ENCODE measurements at places on chromosomes 16 and 17.

DNA sequence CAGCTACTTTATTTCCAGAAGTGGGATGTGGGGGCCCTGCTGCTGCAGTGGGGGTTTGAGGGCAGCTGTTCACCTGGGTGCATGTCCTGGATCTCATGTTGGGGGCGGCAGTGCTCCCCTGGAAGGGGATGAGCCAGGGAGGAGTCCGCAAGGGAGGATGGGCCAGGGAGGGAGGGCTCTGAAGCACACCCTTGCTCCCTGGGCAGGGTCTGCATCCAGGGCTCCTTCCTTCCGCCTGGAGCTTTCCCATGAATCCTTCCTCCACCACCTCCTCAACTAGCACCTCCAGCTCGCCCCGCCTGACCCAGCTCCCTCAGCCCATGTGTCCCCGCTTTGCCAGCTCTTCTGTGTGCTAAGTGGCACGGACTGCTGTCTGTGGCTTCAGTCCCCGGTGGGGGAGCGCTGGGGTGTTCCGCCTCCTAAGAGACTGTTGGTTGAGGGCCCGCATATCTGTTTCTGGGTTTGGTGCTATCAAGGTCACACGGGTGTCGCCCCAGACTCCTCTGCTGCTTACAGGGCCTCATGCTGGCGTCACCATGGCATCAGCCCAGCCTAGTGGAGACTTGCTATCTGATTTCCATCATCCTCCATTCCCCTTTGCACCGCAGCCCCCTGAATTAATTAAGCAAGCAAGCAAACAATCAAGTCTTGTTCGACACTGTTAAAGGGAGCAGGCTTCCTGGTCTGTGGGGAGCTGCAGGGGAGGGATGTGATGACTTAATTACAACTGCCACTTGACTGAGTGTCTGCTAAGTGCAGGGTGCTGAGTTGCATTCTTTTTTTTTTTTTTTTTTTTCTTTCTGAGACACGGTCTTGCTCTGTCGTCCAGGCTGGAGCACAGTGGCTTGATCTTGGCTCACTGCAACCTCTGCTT lies 71.8 kb downstream of the PRKCA start:
- peak; percentile 22 for DNase-seq

GRCh38 chr16:14013571-14014283 lies 57.4 kb upstream of the MRTFB start:
- DNase-seq = no peak

DNA sequence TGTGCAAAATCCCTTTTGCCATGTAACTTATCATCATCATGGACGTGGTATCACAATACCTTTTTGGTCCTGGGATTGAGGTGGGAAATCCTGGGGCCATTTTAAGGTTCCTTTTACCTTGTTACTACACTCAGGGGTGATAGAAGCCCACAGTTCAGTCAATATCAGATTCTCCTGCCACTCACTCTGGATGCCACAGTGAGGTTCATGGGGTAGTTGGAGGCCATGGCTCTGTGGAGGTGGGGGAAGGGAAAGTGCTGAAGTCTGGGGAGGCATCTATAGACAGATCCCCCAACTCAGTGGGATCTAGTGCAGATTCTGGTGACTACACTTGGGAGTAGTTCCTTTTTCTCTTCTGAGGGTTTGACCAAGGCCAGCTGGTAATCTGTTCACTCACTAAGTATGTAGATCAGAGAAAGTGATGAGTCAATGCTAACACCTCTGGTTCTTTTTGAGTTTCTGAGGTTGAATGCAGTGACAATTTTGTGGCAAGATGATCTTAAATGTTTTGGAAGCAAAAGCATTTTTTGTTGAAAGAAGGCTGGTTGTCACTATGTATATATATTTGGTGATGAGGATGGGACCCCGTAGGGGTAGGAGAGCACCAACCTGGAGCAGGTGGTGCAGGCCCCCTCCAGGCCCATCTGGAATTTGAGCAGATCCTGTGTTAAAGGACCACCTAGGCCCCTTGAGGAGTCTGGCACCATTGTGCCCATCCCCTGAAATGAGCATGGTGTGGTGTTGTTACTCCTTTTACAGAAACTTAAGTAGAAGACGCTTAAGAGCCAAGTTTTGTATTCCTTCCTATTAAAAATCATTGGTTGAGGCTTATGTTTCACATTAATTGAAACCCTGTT lies 18.8 kb upstream of the IRF8 start:
- no peak for DNase-seq

DNA sequence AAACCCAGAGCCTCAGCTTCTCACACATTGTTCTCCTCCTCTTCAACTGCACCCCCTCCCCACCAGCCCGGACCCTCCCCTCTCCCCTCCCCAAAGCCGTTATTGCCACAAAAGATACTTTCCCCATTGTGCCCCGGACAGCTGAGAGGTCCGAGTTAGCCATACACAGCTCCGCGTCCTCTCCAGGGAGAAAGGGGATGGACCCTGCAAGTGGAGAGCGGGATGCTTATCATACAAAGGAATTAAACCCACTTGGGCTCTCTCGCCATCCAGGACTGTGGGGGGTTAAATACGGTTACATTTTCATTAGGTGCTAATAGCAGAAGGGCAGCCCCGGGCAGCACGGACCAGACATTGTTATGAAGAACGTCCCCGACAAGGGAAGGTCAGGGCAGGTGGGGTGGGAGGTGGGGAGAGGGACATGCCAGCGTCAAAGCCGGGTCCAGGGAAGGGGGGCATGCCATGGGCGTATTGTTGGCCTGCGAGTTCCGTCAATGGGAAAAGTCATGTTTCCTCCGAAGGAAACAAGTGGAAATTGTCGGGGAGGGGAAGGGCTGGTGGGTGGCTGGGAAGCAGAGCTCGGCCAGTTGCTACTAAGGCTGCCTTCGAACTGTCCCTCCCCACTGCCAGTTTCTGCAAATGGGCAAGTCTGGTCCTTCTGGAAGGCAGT lies 99.1 kb downstream of the SOX9 start:
- DNase-seq = no peak

- DNase-seq = no peak
Measured at GRCh38 chr17:45256114-45256966, 5.6 kb downstream of the SPATA32 start.
